ENCODE measurements at places on chromosomes 7 and 10.

DNA sequence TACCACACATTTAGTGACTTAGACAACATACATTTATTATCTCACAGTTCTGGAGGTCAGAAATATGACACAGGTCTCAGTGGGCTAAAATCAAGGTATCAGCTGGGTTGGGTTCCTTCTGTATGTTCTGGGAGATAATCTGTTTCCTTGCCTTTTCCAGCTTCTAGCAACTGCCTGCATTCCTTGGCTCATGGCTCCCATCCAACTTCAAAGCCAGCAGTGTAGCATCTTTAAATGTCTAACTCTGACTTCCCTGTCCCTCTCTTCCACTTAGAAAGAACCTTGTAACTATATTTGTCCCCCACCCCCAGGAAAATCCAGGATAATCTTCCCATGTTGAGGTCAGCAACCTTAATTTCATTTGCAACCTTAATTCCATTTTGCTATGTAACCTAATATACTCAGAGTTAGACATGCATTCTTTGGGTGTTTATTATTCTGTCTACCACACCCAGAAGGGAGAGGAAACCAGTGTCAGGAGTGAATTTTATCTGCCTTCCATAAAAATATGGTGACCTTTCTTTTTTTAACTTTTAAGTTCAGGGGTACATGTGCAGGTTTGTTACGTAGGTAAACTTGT, 57.3 kb upstream of the SMIM30 start:
- no peak for DNase-seq

GRCh38 chr10:62130948-62131347, 137.7 kb downstream of the RTKN2 start:
- no peak for DNase-seq

- no peak for DNase-seq
These were observed 990.7 kb downstream of the CCSER2 start for GRCh38 chr10:85318809-85319807.

DNA sequence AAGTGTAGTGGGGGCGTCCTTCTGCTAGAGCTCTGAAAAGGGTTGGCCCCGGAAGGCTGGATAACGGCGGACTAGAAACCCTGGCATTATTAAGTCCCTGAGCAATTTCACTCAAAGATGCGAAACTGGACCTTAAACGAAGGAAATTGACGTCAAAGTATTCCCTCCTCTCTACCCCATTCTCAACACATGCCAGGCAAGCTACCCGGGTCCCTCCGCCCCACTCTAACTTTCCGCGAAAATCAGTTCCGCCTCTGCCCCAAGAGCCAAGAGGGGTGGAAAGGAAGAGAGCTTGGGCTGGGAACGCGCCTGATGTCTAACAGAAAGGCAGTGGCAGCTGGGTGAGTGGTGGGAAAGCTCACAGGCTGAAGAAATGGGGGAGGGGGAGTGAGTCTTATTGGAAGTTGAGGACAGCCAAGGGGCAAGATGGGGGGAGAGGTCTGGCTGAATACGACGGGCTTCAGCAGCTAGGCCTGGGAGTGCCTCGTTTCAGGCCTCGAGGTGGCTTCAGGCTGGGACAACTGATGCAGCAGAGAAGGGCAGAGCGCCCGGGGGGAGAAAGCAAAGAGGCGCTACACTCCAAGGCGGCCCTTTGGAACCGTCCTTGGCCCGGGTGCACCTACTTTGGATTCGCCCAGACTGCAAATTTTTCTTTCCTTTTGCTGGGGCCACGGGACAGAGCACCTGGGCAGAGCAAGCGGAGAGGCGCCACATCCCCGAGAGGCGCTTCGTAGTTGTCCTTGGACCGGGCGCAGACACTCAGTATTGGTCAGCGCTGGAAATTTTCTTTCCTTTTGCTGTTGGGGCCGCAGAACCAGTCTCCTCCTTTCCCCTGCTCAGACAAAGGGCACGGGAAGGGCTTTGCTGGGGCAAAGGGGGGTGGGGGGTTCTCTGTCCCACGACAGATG, 2.0 kb upstream of the FEZF1 start:
- DNase-seq: no peak

GRCh38 chr7:34060196-34060947, 155.0 kb downstream of the BMPER start:
- no peak for DNase-seq

GRCh38 chr10:79082631-79083596, 14.1 kb downstream of the ZMIZ1 start:
- no peak for DNase-seq

- DNase-seq: no peak
These were observed 292.4 kb upstream of the SMIM30 start for GRCh38 chr7:113410796-113411195.

DNA sequence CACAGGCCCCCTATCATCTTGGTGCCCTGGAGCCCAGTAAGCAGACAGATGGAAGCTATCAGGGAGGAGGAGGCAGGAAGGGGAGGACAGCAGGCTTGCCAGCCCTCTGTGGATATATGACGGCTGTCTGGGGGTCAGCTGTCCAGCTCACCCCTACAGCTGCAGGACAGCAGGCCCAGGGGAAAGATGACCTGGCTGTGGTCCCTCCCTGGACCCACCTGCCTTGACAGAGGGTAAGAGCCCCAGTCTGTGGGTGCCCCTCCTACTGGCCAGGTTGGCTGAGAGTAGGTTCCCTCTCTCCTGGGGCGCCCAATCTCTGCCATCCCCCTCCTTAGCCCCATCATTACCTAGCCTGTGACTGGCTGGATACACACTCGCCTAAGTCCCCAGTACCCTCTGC, 62.5 kb downstream of the C10orf143 start:
- DNase-seq: no peak

- DNase-seq: no peak
These were observed 36.3 kb downstream of the RBM20 start for GRCh38 chr10:110680273-110681020.

All from anterior cingulate cortex (tissue), 58 donors.